ENCODE measurements at places on chromosomes 1 and 21.

DNA sequence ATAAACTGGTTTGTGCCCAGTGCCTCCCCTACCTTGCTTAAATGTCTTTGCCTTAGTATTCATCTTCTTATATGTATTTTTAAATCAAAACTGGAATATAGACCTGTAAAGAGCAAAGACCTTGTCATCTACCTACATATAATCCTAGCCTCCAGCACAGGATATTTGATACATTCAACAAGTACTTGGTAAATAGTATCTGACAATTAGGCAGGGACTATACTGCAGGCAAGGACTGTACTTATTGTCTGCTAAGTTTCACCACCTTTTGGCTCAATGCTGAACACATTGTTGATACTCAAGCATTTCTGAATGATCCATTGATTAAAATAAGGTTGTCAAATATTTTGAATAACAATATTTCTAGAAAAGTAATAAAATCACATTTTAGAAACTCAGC, 96.4 kb downstream of the PKN2 start:
- no peak for DNase-seq

- no peak for DNase-seq
These were observed 361 bp downstream of the INSRR start for GRCh38 chr1:156858555-156858956.

- no peak for DNase-seq
These were observed 7.8 kb upstream of the RIPK4 start for GRCh38 chr21:41774467-41775148.

DNA sequence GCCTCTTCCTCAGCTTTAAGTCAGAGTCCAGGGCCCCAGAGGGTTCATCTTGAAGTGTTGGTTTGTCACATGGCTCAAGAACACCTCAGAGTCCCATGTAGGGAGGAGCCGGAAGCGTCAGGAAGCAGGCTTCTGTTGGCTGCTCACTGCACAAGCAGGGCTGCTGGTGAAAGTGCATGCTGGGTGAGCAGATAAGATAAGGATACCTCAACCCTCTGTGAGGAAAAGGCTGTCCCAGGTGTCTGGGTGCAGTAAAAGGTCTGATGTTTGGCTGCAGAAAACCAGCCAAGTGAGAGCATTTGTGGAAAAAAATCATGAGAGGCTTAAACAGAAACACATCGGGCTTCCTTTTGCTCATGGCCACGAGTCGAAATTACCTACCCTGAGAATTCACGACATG, 6.2 kb upstream of the TEX35 start:
- no peak for DNase-seq

- DNase-seq = peak; percentile 20
These were observed 243.2 kb upstream of the RAB4A start for GRCh38 chr1:229027622-229028182.

- no peak for DNase-seq
These were observed 106.8 kb upstream of the PALMD start for GRCh38 chr1:99539131-99539530.

DNA sequence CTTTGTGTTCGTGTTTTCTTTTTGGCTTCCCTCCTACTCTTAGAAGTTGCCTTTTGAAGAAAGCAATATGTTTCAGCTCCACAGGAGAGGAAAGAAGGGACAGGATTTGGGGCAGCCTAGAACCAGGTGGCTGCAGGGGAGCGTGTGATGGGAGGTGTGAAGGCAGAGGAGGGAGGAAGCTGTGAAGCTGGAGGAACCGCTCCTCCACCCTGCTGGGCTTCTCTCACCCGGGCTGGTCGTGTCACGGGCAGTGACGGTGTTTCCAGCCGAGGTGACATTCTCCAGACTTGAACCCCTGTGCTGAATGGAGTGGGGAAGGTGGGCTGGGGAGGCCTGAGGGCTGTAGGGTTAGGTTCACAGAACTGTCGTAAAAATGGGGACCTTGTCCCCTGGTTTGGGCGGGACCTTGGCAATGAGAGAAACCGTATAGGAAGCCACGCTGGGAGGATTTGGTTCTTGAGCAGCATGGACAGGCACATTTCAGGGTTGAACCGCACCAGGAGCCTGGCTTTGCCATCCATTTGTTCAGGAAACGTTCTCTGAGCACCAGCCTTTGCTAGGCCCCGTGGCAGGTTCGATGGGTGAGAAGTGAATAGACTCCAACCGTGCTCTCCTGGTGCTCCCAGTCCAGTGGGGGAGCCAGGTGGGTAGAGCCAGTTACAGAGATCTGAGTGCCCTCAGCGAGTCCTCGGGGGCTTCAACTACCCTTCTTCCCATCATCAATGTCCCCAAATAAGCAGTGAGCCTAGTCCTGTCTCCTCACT, 103.0 kb downstream of the PRDM2 start:
- DNase-seq = no peak

DNA sequence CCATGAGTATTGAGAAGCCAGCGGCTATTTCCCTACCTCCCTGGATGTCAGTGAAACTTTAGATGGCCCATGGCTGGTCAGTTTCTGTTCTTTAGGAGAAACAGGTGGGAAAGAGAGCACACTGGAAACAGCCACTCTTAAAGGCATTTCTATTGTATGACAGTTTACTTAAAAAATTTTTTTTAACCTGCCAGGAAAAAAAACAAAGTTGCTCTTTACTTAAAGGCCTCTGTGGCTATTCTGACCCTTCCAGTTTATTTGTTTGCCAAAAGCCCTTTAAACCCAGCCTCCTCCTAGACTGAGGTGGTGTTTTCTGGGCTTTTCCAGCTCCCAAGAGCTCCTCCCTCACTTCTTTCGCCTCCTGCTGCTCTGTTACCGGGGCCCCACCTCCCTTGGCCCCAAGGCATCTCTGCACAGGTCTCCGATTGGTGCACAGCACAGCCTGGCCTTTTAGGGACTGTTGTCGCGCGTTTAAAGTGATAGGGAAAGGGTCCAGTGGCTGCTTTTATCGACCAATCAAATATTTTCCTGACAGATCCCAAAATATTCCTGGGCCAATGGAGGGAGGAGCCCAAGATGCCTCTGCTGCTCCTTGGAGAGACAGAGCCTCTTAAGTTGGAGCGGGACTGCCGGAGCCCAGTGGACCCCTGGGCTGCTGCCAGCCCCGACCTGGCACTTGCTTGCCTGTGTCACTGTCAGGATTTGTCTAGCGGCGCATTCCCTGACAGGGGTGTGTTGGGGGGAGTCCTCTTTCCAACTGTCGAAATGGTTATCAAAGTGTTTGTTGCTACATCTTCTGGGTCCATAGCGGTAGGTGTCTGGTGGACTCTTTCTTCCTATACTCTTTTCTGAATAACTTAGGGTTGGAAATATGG, at the start of gene SH3BGR:
Gene SH3BGR (plus strand): TSS at position 639 of the 875 bp plus-strand sequence. CDS start 127 bp downstream, at position 766.
- no peak for DNase-seq

DNA sequence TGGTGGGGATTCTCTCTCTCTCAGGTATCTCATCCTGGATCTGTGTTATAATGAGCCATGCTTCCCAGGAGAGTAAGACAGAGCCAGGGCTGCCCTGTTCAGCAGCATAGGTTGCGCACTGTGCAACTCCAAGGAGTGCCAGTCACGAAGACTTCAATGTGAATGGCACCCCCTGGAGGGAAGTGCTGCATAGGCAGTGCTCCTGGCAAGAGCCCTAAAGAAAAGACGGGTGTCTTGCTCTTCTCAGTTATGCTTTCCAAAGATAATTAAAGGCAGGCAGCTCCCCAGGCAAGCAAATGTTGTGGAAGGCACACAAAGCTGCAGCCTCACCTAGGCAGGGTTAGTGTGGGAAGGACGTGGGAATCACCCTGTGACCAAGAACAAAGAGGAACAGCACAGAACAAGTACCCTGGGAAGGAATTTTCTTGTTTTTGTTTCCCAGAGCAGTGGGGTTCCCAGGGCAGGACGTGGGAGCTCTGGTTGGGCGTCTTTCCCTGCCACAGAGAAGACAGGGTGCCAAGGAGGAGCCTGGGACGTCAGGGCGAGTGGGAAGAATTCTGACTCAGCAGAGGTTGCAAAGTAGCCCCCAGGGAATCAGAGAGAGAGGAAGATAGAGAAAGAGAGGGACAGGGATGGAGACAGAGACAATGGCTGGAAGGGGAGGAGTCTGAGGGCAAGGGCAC, 120.9 kb downstream of the KCNN3 start:
- DNase-seq = peak; percentile 38

- no peak for DNase-seq
These were observed 12.1 kb upstream of the LRP8 start for GRCh38 chr1:53339736-53340635.

DNA sequence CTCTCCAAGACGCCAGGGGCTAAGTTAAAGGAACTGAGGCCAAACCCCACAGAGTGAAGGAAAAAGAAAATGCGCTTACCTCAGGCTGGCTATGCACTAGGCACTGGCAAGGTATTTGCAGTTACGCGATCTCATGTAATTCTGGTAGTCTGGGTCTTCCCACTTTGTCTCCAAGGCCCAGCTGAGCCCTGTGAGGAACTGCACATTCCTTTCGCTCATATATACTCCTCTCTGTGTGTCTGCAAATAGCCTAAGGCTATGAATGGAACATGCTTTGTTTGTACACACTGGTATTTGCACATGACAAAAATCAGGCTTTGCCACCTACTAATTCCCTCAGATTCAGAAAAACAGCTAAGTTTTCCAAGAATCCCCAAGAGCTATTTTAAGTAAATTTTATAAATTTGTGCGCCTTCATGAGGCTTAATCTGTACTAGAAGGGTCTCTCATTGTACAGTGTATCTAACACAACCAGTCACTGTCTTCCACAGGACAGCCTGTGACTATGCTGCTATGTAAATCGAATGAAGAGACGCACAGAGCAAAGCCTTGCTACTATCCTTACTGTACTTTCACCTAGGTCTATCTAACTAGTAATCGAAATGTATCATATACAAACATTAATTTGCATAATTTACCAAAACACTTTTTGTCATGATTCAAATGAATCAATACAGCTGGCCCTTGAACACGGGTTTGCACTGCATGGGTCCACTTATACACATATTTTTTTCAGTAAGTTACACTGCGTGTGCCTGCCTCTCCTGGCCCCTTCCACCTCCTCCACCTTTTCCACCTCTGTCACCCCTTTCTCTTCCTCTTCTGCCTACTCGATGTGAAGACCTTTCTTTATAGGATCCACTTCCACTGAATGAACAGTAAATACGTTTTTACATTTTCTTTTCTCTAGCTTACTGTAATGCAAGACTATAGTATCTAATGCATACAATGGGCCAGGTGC, 87.0 kb downstream of the SIPA1L2 start:
- DNase-seq = no peak

GRCh38 chr1:76500116-76500515, 367.2 kb upstream of the ST6GALNAC5 start:
- no peak for DNase-seq

- DNase-seq = no peak
These were observed 36.2 kb upstream of the C1QA start for GRCh38 chr1:22600071-22600816.

- peak; percentile 23 for DNase-seq
These were observed 887 bp downstream of the SLC19A2 start for GRCh38 chr1:169484683-169485430.
